ENCODE measurements at places on chromosomes 7 and 10.

DNA sequence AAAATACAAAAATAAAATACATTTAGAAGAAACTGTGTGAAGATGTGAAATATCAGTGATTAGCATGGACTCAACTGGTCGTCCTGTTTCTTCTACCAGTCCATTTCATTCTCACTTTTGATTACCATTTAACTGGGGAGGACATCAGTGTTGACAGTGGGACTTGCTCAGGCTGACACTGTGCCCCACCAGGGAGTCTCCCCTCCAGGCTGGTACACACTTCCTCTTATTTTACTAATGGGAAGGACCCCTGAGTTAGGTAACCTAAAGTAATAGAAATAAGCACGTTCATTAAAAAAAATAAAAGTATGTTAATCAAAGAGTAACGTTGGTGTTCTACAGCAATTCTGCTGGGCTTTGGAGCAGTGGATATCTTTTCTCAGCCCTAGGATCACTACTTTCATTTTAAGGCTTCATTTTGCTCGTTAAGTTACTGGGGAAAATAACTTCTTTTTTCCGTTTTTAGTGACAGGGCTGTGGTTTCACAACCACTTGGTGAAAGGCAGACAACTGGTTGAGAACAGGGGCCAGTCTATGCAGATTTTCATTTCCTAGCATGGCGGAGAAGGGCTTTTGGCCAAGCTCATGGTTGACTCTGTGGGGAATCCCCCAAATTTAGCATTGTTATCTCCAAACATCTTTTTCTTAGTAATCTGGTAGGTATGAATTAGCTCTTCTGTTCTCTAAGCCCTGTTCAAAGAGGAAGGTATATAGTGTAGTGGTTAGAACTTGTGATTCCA lies 2.1 kb downstream of the SNX10 start:
- DNase-seq, result no peak

DNA sequence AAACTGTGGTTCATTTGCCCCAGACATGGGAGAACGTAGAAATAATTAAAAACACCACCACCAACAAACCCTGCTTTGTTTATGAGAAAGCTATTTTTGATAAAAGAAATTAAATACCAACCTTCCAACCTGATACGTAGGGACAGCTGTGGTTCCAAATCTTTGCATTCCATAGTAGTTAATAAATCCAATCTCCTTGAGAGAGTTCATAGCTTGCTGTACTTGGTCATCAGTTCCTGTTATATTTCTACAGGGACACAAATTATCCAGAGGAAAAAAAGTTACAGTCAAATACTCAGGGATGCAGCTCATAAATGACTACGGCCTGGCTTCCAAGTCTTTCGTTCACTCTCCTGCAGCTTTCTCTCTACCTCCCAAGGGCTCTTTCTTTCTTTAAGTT lies 41.1 kb downstream of the PUS7 start:
- no peak for DNase-seq

DNA sequence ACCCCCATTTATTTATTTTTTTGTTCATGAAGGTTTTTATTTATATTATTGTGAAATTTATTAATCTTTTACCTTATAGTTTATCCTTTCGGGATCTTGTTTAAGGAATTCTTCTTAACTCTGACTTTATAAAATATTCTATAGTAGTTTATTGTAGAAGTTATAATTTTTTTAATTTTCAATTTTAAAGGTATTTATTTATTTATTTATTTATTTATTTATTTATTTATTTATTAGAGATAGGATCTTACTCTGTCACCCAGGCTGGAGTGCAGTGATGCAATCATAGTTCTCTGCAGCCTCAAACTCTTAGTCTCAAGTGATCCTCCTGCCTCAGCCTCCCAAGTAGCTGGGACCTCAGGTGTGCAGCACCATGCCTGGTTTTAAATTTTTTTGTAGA lies 56.0 kb downstream of the NRF1 start:
- DNase-seq, result no peak

DNA sequence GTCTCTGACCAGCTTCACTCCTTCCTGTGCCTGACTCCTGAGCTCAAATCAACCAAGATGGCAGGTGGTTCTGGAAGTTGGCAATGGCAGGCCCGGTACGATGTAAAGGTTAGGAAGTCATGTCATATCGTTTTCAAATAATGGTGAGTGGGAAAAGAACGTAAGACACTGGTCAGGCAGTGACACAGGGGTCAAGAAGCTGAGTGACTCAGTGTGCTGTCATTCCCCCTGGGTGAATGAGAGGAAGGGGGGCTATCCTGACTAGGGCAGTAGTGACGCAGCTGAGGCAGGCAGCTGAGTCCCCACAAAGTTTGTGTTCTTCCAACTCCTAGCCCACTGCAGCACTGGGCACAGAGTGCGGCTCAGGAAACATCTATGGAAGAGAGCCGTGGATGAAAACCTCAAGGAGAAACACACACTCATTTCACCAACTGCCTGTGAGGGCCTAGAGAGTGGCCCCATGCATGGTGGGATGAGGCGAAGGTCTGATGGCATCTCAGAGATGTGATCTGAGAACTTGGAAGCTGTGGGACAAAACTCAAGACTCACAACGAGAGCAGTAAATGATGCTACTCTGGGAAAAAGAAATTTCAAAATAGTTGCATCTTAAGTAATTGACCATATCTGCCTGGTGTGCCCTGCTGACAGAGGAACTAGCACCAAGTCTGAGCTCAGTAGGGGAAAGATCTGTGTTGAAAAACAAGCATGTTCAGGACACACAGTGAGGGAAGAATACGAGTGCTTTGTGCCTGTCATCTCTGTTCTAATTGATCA lies 23.2 kb downstream of the CREB3L2 start:
- no peak for DNase-seq
